ENCODE measurements at places on chromosomes 5 and 9.

DNA sequence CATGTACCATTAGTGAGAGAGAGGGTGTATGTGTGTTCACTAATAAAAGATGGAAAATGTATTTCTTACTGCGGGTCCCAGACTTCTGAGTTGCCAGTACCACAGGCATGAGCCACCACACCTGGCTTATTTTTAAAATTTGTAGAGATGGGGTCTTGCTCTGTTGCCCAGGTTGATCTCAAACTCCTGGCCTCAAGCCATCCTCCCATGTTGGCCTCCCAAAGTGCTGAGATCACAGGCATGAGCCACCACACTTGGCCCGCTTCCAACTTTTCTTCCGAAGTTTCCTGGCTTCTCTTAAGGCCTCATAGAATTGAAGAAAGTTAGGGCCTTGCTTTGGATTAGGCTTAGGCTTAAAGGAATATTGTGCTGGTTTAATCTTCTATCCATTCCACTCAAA is 40.4 kb upstream of the F2RL2 start:
- DNase-seq = no peak

DNA sequence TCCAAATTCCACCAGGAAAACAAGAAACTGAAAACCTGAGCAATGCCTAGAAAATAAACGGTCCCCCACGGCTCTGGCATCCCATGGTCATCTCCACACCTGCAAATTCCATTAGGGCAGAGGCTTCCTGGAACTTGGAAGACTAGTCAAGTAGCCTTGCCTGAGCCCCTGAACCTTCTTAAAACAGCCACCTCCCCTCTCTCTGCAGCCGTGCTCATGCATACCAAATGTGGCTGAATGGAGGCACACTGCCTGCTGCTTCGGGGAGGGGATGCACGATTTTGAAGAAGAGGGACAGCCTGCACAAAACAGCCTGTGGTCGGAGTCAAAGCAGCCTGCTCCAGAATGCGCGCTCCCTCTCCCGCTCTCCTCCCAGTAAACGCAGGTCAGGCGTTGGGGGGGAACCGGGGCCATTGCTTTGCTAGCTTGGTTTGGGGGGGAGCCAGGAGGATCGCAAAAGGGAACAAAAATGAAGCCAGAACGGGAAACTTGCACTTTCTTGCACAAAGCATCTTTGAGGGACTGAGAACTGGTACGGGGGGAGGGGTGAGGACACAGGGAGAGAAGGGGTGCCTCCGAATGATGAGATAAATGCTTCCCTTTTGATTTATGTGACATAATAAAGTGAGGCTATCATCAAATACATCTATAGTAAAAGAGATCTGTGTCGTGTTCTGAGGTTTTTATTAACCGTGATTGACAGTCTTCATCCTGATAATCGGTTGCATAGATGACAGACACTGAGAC is at the start of gene TRPM3:
TRPM3 (minus strand) TSS at position 347 of the 747 bp plus-strand sequence; CDS start at position 80, 267 bp downstream.
- no peak for DNase-seq

DNA sequence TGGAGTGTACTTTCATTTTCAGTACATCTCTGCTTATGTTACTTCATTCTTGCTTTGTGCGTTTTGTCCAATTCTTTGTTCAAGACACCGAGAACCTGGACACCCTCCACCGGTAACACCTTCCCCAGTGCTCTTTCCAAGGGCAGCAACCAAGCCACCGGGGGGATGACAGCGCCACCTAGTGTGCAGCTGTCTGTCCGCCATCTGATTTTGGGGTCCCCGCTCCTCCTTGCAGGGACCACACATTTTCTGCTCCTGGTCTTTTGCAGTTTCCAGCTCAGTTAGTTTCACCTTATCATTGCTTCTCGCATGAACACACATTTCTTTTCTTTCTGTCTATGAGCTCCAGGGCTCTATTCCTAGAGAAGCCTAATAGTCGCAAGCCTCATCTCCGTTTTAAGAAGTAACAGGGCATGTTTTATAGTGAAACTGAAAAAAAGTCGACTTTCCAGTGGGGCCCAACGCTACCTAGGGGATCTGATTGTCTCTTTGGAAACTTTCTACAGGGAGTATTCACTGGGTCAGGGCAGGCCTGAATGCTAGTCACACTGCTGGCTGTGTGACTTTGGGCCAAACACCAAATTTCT is 152.1 kb downstream of the FSTL4 start:
- DNase-seq = no peak

GRCh38 chr5:76475936-76476335 is 72.9 kb downstream of the IQGAP2 start:
- DNase-seq = no peak

DNA sequence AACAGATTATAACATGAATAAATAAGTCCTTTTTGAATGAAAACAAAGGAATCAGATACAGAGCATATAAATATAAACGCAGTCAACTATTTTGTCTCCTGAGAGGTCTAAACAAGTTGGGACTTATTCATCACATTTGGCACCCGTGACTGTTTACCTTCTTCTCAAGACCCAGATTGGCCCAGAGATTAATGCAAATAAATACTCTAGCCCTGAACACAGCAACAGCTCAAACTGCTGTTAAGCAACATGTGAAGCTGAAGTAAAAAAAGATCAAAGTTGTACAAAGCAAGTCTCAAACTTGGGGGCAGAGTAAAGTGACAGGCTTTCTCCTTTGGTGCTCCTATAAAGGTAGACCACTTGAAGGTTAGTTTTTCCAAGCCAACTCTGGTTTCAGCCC is 95.0 kb upstream of the NR5A1 start:
- no peak for DNase-seq

DNA sequence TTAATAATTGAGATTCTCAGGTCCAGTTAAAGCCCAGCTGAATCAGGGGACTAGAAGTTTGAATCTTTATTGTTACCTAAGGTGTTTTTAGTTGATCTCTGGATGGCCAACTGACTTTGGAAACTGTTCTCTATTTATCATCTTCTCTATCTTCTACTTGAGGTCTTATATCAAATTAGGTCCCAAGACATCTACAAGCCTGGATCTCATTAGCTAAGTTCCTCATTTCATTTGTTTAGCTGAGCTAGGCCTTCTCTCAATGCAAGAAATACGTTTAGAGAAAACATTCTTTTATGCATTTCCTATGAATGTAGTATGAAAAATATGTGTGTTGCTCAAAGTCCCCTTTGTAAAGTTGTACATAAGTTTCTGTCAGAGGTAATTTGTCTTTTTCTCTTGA is 196.6 kb downstream of the PTTG1 start:
- no peak for DNase-seq

GRCh38 chr5:166535641-166536040 is 1755.8 kb upstream of the WWC1 start:
- DNase-seq = no peak

GRCh38 chr9:86046930-86047341 is 52.4 kb downstream of the GOLM1 start:
- no peak for DNase-seq

- no peak for DNase-seq
These were observed 87.3 kb downstream of the DCP2 start for GRCh38 chr5:113063927-113064326.

DNA sequence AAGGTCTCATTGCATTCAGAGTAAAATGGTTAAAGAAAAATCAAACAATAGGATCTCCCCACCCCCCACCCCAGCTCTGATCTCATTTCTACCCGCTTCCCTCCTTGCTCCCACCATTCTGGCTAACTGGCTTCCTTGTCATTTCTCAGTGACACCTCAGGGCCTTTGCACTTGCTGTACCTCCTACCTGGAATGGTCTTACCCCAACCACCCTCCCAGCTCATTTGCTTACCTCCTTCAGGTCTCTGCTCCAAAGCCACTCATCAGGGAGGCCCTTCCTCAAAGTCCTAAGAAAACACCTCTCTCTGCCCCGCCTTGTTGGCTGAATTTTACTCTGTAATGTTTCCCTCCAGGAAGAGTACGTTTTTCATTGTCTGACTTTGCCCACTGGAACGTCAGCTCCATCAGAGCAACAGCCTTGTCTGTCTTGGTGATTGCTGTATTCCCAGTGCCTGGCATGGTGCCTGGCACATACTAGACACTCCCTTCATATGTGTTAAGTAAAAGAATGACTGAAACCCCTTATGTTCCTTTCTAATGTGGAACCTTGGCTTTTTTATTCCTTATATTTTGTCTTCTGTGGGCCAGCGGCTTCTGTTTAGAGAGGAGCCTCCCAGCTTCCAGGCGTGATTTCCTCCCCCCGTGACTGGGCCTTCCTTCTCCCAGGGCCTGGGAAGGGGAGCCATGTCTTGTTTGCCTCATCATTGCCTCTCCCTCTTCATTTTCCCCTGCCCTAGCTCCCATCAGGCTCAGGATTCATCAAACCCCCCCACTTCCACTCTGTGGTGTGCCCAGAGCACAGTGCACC is 26.9 kb downstream of the NEURL1B start:
- DNase-seq = no peak

DNA sequence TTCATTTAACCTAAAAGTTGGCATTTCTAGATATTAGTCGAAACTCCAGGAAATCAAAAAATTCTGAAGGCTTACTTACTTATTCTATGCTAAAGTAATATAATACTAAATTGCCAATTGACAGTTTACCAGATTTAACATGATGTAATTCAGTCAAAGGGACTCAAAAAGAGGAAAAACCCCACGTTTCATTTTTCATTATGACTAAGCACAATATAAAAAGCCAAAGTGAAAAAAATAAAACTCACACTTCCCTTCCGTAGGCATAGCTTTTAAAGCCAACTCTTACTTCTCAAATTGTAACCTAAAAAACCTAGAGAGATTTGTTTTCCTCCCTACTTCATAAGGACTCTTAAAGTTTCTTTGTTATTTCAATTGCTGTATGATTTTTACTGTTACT is 146.6 kb downstream of the RAPGEF6 start:
- DNase-seq = peak; percentile 18

DNA sequence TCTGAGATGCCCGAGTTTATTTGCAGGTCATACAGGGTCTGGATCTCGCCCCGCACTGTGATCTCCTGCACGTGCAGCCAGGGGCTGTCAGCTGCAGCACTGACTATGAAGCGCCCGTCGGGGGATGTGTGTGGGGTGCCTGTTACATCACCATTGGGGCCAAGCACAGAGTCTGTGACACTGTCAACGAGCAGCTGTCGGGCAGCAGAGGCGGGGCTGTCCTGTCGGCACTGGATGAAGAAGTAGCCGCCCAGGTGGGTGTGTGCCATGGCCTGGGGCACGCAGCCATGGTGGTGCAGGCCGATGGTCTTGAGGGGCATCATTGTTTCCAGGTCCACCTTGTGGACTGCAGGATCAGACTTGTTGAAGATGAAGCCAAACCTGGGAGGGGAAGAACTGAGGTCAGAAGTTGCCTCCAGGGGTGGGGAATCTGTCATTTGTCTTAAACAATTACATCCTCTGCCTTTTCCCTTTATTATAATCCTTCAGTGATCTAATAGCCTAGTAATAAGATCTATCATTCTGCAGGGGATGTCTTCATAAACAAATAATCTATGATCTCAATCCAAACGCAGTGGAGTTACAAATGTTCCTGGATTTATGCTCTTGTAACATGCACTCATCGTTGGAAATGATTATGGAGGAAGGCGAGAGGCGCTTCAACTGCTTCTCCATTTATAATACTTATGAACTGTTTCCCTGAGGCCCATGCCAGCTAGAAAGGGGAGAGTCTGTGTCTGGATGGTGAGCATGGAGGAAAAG is 147.8 kb downstream of the HSPA4 start:
- DNase-seq = no peak

DNA sequence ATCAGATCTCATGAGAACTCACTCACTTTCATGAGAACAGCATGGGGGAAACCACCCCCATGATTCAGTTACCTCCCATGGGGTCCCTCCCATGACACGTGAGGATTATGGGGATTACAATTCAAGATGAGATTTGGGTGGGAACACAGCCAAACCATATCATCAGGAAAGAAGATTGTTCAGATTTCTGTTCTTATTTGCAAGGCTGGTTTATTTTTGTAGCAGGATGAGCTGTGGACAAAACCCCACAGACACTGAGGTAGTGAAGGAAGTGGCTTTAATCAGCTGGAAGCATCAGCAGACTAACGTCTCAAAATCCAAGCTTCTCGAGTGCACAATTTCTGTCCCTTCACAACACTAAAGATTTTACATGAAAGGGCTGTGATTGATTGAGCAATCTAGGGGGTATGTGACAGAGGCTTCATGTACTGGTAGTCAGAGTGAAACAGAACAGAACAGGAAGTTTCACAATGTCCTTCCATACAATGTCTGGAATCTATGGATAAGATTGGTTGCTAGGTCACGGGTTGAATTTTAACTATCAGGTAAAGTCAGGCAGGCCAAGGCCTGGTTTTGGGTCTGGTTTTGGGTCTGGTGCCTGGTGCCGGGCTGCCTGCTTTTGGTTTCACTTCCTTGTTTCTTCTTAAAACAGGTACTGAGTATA is 91.3 kb upstream of the ZNF366 start:
- peak; percentile 9 for DNase-seq

- no peak for DNase-seq
These were observed 26.4 kb downstream of the DAPK1 start for GRCh38 chr9:87524061-87524460.

- peak; percentile 57 for DNase-seq
These were observed 5.9 kb downstream of the DMRTA1 start for GRCh38 chr9:22452415-22453010.

- peak; percentile 24 for DNase-seq
These were observed 1.2 kb downstream of the GALT start for GRCh38 chr9:34647651-34648050.

- DNase-seq = no peak
These were observed 68.3 kb downstream of the MACROH2A1 start for GRCh38 chr5:135330798-135331096.

DNA sequence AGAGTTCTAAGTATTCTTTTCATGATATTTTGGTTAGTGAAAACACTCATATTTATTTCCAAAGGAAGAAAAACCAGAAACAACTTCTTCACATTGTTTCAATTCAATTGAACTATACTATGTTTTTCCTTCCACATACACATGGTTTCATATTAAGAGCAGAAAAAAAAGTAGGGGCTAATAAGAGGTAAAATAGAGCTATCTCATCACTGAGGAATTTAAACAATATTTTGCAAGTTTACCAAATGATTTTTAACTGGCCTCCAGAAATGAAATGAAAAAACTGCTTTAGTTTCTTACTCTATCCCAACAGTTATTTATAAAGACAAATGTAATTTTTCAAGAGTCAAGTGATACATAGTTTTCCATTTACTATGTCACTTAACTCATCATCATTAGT is 233.5 kb downstream of the RFX3 start:
- no peak for DNase-seq

GRCh38 chr5:41083306-41083705 is 12.2 kb upstream of the MROH2B start:
- no peak for DNase-seq

- no peak for DNase-seq
These were observed 37.5 kb upstream of the RGMB start for GRCh38 chr5:98735806-98736507.

DNA sequence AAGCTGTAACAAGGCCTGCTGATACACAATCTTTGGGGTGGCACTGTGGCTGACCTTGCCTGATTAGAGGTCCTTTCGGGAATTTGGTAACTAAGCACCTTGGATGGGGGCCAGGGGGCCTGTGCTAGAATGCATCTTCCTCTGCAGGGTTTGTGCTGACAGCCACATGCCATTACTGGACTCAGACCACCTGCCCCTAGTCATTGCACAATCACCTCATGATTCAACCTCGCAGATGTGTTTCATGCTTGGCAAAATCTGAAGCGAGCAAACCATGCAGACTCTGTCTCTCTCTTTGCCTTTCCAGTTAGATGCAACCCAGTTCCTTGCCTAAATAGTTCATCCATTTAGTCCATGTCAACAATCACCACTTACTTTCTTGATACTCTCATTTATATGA is 96.5 kb upstream of the ERCC6L2 start:
- DNase-seq = no peak

All from CD4-positive, alpha-beta T cell treated with Interleukin-17A for 1 hour (primary cell).